ENCODE measurements at places on chromosomes 1 and 21.
A peak's percentile ranks its signal among the peaks of the same experiment; 100 is the strongest.

DNA sequence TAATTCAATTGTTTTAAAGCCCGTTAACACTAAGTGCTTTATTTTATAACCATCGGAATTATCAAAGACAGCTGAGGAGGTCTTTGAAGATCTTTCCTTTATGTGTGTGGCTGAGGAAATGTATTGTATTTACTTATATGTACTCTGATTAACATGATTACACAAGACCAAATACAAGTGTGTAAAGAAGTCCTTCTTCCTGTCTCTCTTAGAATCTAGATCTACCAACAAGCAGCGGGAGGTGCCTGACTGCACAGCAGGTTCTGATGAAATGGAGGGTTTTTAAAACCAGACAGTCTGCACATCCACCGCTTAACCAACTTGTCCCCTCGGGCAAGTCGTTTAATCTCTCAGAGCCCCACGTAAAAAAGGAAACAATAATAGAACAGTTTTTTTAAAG is 240.5 kb upstream of the MAP1LC3C start:
- DNase-seq, result no peak

- DNase-seq, result no peak
These were observed 42.4 kb upstream of the MTF2 start for GRCh38 chr1:93036672-93037071.

DNA sequence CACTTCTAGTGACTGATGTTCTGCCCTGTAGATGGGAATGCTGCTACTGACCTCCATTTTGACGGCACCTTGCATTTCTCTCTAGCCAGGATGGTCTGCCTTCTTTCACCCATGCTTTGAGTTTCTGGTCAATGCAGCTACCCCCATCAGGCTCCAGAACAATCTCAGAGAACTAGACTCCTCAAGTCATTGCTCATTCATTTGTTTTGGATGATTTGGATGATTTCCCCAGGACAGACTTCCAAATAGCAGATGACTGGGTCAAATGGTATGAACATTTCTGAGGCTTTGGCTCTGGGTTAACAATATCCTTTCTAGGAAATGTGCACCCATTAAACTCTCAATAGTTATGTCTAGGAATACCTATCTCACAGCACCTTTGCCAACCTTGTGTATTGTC is 63.9 kb downstream of the CSMD2 start:
- DNase-seq, result no peak

DNA sequence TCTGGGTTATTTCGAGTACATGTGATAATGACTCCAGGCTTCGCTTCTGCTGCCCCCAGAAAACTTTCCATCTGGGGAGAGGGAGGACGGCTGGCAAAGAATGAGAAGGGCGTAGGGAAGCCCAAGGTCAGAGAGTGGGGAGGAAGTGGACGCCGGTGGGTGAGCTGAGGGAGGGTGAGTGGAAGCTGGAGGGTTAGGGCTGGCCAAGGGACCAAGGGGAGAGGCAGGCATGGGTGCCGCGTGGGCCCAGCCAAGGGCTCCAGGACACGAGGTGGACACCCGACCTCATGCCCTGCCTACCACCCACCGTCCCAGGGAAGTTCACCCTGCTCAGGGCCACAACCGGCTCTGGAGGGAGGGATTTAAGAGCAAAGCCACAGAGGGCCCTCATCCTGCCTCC is 75.8 kb downstream of the CASZ1 start:
- DNase-seq, result no peak

- DNase-seq, result no peak
These were observed 268.7 kb upstream of the SGIP1 start for GRCh38 chr1:66265268-66265667.

DNA sequence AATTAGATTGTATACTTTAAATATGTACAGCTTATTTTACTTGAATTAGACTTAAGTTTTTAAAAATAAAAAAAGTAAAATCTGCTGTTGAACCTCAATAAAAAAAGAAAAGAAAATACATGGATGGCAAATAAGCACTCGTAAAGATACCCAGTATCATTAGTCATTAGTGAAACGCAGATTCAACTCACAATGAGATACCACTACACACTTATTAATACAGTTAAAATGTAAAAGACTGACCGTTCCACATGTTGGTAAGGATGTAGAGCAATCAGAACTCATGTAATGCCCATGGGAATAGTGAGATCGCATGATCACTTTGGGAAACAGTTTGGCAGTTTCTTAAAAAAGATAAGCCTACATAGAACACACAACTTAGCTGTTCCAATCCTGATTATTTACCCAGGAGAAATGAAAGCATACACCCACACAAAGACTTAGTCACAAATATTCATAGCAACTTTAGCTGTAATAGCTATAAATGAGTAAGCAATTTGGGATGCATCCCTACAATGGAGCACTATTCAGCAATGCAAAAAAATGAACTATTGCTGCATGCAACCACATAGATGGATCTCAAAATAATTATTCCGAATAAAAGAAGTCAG is 7.3 kb downstream of the SH2D1B start:
- no peak for DNase-seq

DNA sequence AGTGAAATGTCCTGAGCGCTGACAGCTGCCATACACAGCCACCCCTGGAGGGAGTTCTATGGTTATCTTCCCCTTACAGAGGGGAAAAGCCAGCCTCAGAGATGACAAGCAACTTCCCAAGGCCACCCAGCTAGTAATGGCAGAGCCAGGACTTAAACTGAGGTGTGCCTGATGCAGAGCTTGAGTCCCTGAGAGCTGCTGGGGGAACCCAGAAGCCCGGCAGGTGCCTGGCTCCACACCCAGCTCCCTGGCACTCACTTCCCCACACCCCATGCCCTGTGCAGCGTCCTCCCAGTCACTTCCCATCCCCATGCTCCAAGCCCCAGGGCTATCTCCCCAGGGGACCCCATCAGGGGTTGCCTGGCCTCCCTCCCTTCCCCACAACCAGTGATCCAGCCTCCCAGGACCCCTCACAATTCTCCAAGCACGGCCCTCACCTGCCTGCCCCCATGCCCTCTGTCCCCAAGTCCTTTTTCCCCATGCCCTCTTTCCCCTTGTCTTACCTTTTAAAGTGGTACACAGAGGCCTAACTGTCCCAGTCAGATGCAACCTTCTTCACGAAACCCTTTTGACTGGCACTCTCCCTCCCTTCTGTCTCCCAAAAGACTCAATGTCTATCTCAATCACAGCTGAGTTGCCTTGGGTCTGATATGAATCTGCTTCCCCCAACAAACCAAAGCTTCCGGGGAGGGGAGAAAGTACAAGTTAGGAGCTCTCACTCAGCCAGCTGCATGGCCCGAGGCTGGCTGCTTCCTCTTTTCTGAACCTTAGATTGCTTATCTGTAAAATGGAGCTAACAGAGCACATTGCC is 39.8 kb upstream of the LRP8 start:
- no peak for DNase-seq

DNA sequence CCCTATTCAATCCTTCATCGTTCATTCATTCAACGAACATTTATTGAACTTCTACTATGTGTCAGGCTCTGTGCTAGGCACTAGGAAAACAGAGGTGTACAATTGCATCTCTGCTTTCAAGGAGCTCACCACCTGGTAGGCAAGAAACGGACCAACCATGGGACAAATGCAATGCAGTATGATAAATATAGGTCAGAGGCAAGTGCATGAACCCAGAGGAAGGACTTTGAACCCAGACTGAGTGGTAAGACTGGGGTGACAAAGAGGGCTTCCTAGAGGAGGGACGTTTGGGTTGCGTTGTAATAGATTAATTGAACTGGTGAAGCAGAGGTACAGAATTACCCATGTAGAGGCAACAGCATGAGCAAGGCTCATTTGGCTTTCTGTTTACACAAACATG is 16.4 kb downstream of the CD2 start:
- DNase-seq, result no peak

GRCh38 chr1:202023001-202023433 is 12.6 kb downstream of the ELF3 start:
- DNase-seq, result no peak

- no peak for DNase-seq
These were observed 33.2 kb downstream of the ATP5PF start for GRCh38 chr21:25701529-25701928.

DNA sequence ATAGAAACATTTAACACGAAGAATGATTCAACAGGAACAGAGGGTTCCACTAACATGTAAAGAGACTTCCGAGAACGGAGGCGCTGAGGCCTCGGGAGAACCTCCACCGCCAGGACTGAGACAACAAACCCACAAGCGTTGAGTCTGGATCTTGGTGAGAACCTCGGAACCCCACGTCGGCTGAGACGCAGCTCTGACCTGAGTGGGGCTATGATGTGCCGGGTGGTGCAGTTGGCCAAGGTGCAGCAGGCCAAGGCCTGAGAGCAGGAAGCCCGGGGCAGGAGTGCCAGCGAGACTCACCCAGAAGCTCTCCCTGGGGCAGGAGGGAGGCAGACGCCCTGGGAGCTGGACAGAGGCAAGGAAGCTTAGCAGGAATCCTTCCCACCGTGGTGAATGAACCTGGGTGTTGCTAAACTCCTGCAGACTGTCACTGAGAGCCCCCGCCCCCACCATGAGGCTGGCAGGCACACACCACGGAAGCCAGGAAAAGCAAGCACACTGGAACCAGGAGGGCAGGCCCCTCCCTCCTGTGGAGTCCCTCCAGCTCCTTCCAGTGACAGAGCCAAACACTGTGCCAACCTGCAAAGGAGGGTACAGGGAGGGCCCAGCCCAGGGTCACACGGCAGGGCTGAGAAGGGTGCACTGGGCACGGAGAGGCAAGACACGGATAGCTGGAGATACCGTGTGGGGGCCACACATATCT is 34.8 kb downstream of the WDR4 start:
- DNase-seq, result peak; percentile 2

- DNase-seq, result no peak
These were observed 51.8 kb upstream of the TRABD2B start for GRCh38 chr1:48048980-48049379.

DNA sequence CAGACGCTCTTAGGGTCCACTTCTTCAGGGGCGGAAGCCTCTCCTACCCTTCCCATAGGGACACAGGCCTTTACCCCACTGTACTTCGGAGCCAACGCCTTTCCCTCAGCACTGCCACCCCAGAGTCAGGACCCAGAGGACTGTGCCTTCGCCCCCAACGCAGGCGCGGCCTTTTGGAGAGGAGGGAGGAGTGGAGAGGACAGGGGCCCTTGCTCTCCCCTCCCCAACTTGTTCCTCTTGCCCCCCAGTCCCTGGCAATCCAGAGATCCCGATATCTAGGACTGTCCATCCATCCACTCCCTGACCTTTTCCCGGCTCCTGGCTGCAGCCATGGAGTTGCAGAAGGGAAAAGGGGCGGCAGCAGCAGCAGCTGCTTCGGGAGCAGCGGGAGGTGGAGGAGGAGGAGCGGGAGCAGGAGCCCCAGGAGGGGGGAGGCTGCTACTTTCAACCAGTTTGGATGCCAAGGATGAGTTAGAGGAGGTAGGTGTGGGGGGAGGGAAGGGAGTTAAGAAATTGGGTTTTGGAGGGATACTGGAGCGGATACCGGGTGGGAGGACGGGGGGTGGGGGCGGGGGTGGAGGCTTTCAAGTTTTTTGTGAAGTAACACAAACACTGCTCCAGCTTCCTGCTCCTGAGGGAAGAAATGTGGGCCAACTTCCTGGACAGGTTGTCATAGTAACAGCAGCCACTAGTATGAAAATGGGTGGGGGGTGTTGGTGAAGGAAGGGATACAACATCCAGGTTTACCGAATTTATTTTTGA is 636 bp downstream of the INTS3 start:
- DNase-seq, result peak; percentile 24

GRCh38 chr21:45421846-45422775 is 17.1 kb downstream of the COL18A1 start:
- no peak for DNase-seq

DNA sequence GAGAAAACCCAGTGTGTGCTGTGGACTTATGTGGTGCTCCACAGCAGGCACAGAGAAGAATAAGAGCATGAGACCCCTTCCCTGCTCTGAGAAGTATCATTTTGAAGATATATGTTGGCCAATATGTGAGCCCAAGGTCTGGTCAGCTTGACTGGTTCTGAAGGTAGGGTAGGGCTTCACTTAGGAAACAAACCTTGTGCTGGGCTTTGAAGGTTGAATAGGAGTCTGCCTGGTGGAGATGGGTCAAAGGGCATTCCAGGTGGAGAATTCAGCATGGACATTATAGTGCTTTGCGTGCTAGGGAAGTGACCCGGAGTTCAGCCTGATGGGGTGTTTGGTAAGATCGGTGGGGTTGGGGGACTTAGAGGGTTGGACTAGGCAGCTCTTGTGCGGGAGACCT is 99.1 kb downstream of the EPHB2 start:
- DNase-seq, result no peak

DNA sequence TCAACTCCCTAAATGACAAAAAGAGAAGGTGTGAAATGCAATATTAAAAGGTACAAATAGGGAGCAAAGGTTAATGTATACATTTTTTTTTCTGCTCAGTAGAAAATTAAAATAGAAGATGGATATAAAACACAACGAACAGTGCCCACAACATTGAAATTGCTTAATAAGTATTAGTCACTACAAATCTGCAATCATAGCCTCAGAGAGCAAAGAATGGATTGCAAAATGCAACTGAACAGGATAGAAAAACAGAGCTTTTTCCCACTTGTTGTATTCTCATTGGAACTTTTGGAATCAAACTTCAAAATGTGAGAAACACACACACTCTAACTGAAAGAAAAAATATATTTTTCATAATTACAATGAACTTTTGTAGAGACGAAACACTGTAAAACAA is 552.2 kb upstream of the NCAM2 start:
- no peak for DNase-seq

- DNase-seq, result no peak
These were observed 101.8 kb upstream of the OLFM3 start for GRCh38 chr1:102098536-102098935.

- no peak for DNase-seq
These were observed 132.4 kb downstream of the MAP3K21 start for GRCh38 chr1:233459968-233460367.

GRCh38 chr1:197675583-197676208 is 99.6 kb downstream of the DENND1B start:
- no peak for DNase-seq

DNA sequence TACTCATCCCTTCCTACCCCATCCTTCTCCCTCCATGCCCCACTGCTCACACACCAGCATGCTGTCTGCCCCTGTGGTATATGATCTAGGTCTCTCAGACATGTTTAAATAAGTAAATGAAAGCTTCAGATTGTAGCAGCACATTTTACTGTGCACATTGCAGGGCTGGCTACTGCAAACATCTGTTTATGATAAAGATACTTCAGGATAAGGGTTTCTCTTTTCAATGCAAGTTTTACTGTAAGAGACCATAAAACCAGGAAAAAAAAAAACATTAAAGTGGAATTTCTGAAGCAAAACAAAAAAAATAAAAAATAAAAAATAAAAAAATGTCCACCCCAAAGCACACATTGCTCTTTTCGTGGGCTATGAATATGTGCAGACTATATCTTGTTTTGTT is 184.4 kb downstream of the USH2A start:
- no peak for DNase-seq

- DNase-seq, result no peak
These were observed at the start of gene KANK4 for GRCh38 chr1:62318756-62319544. KANK4 (minus strand) TSS chr1:62319434; CDS start chr1:62281564, 37,870 bp downstream.

DNA sequence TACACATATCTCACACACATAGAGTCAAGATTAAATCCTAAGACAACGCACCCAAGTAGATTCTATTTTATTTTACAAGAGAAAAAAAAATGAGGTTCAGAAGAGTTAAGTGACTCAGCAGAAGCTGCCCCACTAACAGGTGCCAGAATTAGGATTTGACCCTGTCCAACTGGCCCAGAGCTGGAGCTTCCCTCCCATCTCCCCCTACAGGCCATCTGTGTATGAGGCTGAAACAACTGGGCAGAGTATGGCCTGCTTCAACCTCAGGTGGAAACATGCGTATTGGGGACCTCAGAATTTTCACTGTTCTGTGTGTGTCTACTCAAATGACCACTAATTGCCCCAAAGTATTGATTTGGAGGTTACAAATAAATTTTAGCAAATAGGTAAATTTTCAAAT is 29.9 kb downstream of the PSMG1 start:
- no peak for DNase-seq

GRCh38 chr1:23167353-23168078 is 1.1 kb downstream of the LUZP1 start:
- peak; percentile 9 for DNase-seq
